ENCODE measurements at places on chromosomes 7 and 10. TPM values are rescaled to one million over a fixed set of nuclear protein-coding genes. Genes with fewer than 3 reads are reported as not detected.

Gene PLAC9
- polyA plus RNA-seq, result 59.4 TPM

DNA sequence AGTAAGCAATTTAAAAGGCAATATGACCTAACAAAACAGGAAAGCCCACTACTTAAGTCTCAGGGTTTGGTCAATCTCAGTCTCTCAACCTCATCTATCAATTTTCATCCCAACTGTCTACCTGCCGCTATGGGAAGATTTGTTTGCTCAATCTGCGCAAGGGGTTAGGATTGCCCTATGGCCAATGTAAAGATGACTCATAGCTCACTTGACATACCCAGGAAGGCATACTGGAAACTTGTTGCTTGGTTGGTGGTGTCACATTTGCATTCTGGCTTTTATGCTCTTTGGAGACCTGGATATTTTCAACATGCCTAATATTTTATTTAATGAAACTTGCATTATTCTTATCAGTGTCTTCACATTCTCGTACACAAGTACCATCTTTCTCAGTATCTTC, 78.1 kb upstream of the TMEM196 start:
- DNase-seq, result no peak

DNA sequence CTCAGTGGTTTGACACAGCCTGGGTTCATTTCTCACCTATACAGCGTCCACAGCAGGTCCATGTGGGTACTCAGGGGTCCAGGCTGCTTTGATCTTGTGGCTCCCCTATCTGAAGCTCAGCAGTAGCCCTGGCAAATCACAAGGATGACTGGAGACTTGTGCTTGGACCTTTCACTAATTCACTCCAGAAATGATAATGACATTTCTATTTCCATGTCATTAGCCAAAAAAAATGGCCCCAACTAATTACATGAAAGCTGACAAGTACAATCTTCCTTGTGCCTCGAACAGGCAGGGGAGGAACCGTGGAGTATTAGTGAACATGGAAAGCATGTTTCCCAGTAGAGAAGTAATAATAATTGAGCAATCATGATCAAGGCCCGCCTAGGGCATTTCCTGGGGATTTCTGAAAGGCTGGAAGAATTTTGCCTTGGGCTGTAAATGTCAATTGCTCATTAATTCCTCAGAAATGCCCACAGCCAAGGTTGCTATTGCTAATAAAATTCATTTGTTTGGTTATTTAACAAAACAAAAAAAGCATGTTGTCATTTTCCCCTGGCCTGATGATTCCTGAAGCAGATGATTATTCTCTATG, 586.1 kb downstream of the SDK1 start:
- DNase-seq, result no peak

Gene NODAL
- 0.63 TPM for polyA plus RNA-seq

DNA sequence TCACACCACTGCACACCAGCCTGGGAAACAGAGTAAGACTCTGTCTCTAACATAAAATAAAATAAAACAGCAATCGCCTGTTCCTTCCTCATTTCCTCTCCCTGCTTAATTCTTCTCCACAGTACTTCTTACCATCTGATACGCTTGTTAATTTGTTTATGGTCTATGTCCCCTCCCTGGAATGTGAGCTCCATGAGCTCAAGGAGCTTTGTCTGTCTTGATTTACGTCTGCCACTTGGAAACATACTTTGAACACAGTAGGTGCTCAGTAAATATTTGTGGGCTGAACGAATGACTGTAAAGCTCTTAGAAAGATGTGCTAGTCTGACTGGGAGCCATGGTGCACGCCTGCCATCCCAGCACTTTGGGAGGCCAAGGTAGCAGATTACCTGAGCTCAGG, 9.1 kb upstream of the STX1A start:
- no peak for DNase-seq
